Fibroblast of skin of back (primary cell): ENCODE measurements at places on chromosomes 5 and 9.

DNA sequence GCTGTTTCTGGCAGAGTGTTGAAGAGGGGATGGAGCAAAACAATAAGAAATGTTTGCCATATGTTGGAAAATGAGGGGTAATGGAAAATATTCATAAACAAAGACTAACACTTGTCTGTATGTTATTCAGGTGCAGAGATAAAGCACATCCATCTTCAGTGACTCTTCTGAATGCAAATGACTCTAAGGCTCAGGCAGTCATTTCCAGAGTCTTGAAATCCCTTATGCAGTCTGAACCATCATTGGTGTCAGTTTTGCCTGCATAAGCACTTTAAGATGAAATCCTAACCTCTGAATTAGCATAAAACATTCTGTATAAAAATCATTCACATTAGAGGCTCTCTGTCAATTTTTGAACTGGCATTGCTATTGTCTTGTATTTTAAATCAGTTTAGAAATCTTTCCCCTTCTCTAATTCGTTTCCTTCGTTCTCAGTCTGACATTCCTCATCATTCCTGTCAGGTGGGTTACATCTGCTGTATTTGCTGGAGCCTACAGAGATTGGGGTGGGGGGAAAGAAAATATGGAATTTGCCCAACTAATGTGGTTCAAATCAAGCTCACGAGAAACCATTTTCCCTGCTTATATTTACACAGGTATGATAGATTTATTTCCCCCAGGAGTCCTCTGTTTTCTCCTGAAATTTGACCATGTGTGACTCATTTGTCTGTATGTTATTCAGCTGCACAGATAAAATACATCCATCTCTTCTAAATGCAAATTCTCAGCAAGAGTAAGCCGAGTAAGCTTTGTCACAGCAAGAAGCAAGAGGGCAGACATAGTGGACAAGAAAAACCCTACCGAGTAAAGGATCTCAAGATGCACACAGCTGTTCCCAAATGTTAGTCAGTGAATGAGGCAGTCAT is 31.6 kb downstream of the ENC1 start:
- DNase-seq = no peak

DNA sequence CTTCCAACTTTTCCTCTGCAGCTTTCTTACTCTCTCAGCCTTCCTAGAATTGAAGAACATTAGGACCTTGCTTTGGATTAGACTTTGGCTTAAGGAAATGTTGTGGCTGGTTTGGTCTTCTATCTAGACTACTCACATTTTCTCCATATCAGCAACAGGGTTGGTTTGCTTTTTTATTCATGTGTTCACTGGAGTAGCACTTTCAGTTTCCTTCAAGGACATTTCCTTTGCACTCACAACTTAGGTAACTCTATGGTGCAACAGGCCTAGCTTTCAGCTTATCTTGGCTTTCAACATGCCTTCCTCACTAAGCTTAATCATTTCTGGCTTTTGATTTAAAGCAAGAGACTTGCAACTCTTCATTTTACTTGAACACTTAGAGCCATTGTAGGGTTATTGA is 153.1 kb downstream of the CCDC192 start:
- no peak for DNase-seq

GRCh38 chr5:154320224-154321089 is 125.3 kb upstream of the SAP30L start:
- DNase-seq = no peak

- DNase-seq = no peak
Measured at GRCh38 chr9:93677048-93677571, 100.7 kb downstream of the PHF2 start.

- no peak for DNase-seq
Measured at GRCh38 chr5:174872271-174872670, 147.9 kb downstream of the MSX2 start.

DNA sequence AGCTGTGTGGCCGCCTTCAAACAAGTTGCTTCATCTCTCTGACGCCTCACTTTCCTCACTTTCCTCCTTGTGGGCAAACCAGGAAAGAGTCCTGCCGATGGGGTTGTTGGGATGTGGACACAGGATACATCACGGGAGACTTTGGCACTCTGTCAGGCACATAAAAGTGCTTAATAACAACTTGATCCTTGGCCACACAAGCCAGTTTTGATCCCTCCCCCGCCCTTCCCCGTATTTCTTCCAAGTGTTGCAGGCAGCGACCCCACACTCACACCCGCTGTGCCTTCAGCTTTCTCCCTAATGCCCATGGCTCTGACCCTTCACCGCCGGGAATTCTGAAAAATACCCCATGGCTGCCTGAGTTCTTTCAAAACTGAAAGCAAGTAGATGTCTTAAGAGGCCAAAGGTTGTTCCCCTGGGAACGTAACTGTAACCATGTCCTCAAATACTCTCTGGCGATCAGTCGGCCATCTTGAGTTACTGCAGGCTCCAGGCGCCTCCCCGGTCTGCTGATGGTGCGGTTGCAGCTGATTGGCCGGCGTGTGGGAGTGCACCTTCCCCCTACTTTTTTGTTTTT is 59.8 kb downstream of the ARHGEF37 start:
- DNase-seq = no peak

DNA sequence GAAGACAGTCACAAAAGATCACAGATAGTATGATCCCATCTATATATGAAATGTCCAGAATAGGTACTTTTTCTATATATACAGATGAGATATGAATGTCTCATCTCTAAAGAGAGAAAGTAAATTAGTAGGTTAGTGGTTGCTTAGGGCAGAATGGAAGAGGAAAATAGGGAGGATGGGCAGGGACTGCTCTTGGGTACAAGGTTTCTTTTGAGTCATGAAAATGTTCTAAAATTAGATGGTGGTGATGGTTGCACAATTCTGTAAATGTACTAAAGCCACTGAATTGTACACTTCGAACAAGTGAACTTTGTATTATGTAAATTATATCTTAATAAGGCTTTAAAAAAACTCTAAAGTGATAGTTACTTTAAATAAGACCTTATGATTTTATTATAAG is 59.6 kb upstream of the GRAMD2B start:
- no peak for DNase-seq

DNA sequence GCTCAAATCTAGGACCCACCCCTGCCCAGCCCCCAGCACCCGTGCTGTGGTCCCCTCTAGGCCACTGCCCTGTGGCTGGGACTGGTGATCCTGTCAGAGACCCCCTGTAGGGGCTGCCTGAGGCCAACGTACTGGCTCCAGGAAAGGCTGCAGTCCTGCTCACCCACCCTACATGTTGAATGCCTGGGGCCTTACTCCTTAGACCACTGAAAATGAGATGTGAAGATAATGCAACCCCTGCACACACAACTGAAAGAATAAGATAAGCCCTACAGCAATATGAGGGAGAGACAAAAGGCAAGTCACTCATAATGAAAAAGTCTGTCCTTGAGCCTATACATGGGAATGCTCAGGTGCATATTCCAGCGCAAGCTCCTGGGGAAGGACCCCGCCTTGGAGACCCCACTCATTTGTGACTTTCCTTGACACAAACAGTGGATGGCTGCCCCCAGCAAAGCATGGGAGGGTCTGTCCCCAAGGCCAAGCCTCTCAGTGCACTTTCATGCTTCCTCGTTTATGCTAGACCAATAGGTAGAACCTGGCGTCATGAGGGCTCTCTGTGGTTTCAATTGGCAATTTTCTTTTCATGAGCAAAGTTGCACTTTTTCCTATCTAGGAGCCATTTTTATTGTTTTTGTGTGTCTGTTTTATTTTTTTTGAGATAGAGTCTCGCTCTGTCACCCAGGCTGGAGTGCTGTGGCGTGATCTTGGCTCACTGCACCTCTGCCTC is 12.5 kb upstream of the WNK2 start:
- DNase-seq = no peak

DNA sequence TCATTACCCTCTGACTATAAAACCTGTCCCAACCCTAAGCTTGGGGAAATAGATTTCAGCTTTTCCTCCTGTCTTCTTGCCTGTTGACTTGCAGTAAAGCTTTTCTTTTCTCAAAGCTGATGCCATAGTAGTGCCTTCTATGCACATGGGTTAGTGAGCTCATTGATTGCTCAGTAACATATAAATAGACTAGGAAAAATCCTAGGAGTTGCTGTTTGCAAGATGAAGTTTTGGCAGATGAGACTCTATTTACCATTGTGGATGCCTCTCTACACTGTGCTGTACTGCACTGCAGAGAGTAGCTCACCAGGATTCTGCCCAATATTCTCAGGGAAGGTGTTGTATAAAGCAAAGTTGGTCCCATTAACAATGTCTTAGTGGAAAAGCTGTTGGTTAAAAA is 262.7 kb upstream of the CD180 start:
- no peak for DNase-seq

GRCh38 chr5:124663101-124663506 is 83.3 kb downstream of the ZNF608 start:
- DNase-seq = no peak

GRCh38 chr5:170418736-170419135 is 29.6 kb upstream of the KCNMB1 start:
- DNase-seq = peak; percentile 17

- no peak for DNase-seq
Measured at GRCh38 chr5:17440766-17441165, 57.3 kb upstream of the TAF11L2 start.

GRCh38 chr9:137053944-137054931 is at the start of gene ENTPD2:
TSS of gene ENTPD2 (minus strand) at chr9:137054061. CDS start at chr9:137053997, 64 bp downstream.
- DNase-seq = no peak
